ENCODE measurements at places on chromosomes 12 and 14.

DNA sequence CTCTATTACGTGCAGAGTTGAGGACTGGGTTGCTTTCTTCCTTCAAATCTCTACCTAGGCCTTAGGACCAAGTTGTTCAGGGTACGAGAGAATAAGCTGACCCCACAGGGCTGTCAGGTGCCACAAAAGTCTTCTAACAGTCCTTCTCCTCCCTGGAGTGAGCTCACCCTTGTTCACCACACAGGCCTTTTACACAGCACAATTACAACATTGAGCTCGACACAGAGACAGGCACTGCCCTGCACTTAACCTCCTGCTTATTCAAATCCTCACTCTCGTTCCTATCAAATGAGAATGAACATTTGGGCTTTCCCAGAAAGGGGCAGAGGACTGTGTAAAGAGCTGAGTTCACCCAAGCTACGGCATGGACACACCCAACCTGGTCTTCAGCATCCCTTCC is 2.4 kb downstream of the GALNT6 start:
- DNase-seq, result no peak

DNA sequence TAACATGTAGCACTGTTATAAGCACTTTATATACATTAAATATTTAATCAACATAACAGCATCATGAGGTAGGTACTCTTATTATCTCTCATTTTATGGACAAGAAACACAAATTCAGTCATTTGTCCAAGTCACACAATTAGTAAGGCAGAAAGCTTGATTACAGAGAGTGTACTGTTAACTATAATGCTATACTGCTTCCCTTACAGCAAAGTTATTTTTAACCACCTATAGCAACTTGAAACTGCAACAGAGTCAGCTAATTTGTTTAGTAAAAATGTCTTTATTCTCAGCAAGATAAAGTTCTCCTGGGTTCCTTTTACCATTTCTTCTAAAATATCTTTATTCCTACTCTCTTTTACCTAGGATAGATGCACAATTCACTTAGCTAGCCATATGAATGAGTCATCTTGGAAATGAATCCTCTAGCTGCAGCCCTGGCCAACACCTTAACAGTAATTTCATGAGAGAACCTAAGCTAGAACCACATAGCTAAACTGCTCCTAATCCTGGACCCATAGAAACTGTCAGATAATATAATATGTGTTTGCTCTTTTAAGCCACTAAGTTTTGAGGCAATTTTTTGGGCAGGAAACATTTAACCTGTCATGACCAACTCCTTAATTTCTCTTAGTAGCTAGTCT is 90.2 kb upstream of the HECTD1 start:
- no peak for DNase-seq

GRCh38 chr14:76968621-76969063 is 59.9 kb downstream of the IRF2BPL start:
- no peak for DNase-seq

- no peak for DNase-seq
These were observed 243.1 kb upstream of the FOXN3 start for GRCh38 chr14:89660166-89660565.

Data from stimulated activated CD8-positive, alpha-beta memory T cell treated with anti-CD3 and anti-CD28 coated beads, Interleukin-4, amount 100 ng/mL, for 1 hour (primary cell).